ENCODE measurements at places on chromosomes 5 and 9.

DNA sequence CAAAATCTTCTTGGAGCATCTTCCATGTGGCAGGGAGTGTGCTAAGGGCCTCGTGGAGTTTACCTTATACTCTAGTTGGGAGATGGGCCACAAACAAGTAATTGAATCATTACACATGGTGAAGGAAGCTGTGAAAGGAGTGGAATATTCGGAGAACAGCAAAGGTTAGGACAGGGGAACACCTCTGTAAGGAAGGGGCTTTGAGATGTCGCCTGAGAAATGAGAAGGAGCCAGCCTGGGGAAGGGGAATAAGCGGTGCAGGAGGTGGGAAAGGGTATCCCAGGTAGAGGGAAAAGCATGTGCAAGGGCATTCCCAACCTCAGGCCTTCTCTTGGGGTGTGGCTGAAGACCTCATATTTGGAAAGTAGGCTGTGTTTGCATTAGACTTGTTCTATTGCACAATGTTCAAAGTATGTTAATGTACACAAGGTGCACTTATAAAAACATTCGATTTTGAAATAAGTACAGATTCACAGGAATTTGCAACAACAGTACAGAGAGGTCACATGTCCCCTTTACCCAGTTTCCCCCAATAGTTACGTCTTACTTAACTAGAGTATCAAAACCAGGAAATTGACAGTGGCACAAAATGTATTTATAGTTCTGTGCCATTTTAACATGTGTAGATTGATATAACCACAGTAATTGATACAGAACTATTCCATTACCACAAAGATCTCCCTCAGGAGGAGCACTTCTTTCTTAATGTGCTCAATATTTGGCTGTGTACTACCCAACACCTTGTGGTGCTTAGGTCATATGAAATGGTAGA, 2.4 kb upstream of the STOM start:
- DNase-seq: no peak

- no peak for DNase-seq
Measured at GRCh38 chr9:125271081-125271480, 9.5 kb downstream of the GAPVD1 start.

DNA sequence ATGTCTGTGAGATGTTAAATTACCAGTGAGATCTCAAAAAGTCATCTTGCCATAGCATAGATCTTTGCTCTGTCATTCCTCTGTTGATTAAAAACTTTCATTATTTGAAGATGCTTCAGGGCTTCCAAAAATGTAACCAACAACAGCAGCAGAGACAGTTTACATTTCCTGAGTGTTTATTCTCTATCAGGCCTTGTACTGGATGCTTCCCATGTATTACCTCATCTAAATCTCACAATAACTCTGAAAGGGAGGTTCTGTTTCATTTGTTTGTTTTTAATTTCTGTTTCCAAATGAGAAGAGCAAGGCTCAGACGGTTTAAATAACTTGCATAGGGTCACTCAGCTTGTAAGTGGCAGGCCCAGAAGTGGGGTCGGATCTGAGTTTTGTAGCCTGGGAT, 45.2 kb downstream of the MRRF start:
- no peak for DNase-seq

- no peak for DNase-seq
Measured at GRCh38 chr5:67301285-67301903, 104.8 kb upstream of the CD180 start.

DNA sequence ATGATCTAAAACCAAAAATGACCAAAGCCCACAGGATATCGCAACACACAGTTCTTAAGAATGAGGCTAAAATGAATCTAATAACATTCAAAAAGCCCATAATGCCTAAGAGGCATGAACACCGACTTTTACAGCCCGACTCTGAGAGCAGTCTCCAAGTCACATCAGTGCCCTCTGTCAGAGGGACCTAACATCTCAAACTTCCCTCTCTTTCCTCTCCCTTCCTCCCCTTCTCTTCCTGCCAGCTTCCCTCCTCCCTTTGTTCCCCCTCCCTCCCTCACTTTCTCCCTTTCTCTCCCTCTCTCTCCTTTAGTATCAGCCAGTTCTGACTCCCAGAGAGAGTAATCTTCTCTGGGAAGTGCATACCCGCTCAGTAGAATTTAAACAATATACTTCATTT, 154.4 kb downstream of the GLIS3 start:
- no peak for DNase-seq

DNA sequence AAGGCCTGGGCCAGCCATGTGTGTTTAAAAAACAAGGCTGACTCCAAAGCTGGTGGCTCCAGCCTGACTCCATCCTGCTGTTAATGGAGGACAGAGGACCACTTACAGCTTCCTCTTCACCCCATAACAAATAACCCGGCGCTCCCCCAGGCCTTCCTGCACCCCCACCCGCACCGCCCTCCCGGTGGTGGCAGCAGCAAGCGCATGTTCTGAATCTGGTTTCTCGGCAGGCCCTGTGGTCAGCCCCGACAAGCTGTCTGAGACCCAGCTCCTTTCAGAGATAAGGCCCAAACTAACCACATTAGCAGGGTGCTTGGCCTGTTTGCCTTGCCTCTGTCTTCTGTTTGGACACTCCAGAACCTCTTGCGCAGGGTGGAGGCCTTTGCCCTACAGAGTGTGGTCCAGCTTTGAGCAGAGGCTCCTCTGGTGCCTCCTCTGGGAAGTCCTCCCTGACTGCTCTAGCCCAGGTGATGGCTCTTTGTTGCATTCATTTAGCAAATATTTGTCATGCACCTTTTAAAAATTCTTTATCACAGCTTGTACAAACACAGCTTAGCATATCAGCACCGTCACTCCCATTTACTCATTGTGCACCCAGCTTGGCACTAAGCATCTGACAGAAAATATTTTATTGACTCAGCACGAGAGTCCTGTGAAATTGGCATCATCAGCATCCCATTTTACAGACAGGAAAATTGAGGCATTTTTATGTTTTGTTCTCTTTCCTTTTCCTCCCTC, 78.4 kb downstream of the NDFIP1 start:
- no peak for DNase-seq

DNA sequence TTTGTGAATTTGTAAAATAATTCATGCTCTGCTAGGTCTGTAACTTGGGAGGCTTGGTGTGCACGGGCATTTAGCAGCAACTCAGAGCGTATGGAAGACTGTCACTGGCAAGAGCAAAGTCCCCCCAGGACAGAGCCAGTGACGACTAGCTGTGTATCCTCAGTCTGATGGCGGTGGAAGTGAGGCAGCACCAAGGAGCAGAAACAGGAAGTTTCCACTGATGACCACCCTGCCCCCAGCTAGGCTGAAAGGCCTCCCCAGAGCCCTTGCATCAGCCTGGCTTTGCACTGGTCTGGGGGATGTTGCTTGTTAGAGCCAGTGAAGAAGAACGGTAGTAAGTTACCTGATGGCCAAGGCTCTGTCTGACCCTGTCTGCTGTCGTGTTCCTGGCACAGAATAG, 66.8 kb upstream of the ABL1 start:
- DNase-seq: no peak

DNA sequence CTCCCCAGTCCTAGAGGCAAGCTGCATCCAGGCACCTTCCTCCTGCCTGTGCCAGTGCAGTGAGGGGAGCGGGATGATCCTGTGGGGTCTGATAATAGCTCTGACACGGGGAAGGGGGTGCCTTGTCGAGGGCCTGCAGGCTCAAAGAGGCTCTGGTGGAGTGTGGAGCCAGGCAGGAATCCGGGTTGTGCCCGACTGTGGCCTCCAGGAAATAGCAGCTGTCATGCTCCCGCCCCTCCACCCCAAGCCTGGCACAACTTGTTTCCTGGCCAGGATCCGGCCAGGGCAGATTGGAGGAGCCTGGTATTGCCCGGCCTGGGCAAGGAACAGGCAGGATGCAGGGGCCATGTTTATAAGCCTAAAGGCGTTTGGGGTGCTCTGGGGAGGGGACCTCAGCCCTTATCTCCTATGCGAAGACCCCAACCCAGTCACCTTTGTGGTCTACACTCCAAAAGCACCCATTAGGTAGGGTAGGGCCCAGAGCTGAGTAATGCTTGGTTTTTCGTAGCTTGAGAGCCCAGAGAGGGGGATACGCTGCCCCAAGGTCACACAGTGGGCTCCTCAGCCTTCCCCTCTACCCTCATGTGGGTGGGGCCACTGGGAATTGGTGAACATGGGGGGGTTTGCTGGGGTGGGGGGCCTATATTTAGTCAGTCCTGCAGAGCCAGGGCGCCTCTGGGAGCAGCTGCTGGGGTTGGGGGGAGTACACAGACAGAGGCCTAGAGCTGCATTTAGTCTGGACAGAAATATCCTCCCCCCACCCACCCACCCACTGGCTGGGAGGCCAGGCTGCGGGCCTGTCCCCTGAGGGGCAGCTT, 12.2 kb downstream of the CXXC5 start:
- DNase-seq: no peak
